ENCODE measurements at places on chromosomes 16 and 17.

DNA sequence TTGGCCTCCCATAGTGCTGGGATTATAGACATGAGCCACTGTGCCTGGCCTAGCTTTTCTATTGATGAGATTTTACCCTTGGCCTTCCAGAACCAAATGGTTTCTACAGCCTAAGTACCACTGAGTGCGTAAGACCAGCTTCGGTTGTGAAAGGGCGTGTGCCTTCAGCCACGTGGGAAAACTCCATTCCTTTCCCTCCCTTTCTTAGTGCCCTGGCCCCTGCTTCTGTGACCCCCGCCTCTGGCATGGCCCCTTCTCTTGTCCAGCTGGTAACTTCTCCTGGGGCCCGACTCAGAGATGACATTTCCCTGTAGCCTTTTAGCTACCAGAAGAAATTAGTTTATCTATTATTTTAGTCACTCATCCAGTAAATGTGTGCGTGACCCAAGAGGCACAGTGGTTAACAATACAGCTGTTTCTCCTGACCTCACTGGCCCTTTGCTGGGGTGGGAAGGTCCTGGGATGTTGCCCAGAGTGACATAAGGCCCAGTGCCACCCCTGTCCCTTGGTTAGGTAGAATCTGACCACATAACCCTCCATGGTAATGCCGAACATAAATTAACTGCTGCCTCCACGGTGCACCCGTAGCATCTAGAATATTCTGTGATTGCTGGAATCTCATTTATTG lies 97.3 kb downstream of the PLCG2 start:
- DNase-seq = no peak

- DNase-seq = no peak
These were observed 70.6 kb upstream of the HS3ST2 start for GRCh38 chr16:22743401-22743800.

- DNase-seq = no peak
These were observed 800.8 kb downstream of the CDH11 start for GRCh38 chr16:64321066-64321465.

GRCh38 chr17:38572669-38573365 lies 32.9 kb downstream of the SRCIN1 start:
- DNase-seq = no peak

GRCh38 chr17:51374209-51374608 lies 113.9 kb downstream of the UTP18 start:
- no peak for DNase-seq

DNA sequence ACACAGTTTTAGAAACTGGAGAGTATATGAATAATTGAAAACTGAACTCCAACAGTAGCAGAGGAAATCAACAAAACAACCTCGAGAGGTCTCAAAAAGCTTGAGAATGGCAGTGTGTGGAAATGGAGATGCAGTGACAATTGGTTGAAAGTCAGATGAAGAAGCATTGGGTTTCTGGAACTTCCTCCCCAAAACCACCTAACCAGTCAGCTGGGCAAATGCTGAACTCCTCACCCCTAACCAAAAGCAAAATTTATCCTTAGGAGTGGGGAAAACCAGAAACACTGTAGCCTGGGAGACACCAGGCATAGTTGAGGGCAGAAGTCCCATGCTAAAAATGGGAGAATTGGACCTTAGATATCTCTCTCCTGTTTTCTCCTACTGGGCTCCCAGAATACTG lies 109.9 kb downstream of the TANC2 start:
- no peak for DNase-seq

- no peak for DNase-seq
These were observed 87.2 kb upstream of the PLEKHM1 start for GRCh38 chr17:45577571-45578279.

GRCh38 chr16:47939680-47940079 lies 216.1 kb downstream of the ABCC12 start:
- DNase-seq = no peak

- DNase-seq = no peak
These were observed 9.2 kb downstream of the SP2 start for GRCh38 chr17:47905221-47905733.

GRCh38 chr16:82011199-82011641 lies at the start of gene SDR42E1:
TSS of gene SDR42E1 (minus strand) at chr16:82011470. CDS start at chr16:82000858, 10,612 bp downstream.
- DNase-seq = peak; percentile 46

GRCh38 chr17:50330151-50330775 lies 15.7 kb upstream of the XYLT2 start:
- DNase-seq = no peak

- no peak for DNase-seq
These were observed 2.5 kb downstream of the TBX21 start for GRCh38 chr17:47735536-47736011.

- no peak for DNase-seq
These were observed 13.8 kb downstream of the NDUFAF8 start for GRCh38 chr17:81252987-81253329.

- no peak for DNase-seq
These were observed 146.1 kb downstream of the IRF8 start for GRCh38 chr16:86044881-86045590.

DNA sequence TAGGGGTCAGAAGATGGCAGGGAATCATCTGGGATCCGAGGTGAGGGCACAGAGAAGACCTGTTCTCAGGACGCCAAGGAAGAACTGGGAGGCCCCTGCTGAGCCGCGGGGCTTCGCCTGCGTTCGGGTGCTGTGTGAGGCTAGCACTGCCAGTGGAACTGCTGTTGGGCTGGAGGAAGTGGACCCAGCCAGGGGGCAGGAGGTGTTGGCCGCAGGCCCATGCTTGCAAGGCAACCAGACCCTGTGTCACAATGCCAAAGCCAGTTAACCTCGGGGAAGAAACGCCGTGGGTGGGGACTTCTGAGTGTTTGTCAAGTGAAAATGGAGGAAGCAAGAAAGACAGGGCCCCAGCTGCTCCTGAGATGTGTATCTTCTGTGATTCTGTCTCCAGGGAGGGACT lies 185.5 kb downstream of the LGALS9B start:
- DNase-seq = no peak

GRCh38 chr16:18836702-18837101 lies 35.4 kb upstream of the ARL6IP1 start:
- no peak for DNase-seq

GRCh38 chr16:87053016-87053982 lies 263.9 kb downstream of the C16orf95 start:
- DNase-seq = no peak

DNA sequence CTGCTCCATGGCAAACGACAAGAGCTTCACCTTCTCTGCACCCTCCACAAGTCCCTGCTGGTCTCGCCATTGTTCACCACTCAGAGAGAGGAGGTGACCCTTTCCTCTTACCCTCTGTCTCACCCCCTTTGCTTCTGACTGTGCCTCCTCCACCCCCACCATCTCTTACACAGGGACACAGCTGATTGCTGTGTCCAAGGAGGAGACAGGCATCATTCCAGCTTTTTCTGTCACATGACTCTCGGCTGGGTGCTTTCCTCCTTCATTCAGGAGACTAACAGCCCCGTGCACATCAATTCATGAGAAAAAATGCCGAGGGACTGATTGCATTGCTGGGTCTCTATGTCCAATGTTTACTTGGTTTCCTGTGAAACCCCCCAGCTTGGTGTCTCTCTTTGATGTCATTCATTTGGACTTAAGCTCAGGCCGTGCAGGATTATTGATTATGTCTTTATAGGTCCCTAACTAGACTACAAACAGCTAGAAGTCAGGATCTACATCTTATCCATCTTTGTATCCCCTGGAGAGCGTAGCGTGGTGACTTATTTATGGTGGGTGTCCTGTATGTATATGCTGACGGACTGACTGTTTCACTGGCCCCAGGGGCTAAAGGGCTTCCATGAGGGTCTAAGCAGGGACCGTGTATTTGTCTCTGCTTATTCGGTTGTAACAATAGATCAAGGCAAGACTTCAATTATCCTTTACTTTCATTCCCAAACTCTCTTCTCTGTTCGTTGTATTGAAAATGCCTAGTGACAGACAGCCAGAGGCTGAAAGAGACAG lies 82.2 kb upstream of the CDH13 start:
- DNase-seq = no peak

DNA sequence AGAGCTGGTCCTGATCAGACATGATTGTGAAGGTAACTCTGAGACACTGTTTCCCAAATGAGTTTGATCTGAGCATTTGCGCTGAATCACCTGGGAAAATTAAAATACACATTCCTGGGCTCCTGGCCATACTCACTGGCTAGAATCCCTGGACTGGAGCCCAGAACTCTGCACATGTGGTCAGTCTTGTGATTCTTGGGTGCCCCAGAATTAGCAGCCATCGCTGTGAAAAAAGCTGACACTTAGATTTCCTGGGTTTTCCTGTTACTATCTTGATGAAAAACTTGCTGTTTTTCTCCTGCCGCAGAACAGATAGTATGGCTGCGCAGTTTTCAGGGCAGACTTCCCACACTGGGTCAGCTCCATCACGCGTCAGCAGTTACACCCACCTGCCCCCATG lies 24.6 kb downstream of the NECAB2 start:
- DNase-seq = no peak

DNA sequence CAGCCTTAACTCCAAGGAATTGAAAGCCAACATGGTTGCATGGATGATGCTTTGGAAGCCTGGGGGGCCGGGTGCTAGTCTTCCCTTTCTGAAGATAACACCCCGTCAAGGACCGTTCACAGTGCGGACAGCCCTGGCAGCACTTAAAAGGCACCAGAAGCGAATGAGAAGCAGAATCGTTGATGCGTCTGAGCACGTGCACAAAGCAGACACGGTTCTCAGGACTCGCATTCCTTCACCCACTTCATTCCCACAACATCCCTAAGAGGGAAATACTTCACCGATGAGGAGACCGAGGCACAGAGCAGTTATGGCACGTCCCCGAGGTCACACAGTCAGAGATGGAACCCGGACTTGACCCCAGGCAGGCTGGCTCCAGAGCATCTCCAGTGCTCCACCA lies 14.2 kb downstream of the TRPV1 start:
- no peak for DNase-seq

DNA sequence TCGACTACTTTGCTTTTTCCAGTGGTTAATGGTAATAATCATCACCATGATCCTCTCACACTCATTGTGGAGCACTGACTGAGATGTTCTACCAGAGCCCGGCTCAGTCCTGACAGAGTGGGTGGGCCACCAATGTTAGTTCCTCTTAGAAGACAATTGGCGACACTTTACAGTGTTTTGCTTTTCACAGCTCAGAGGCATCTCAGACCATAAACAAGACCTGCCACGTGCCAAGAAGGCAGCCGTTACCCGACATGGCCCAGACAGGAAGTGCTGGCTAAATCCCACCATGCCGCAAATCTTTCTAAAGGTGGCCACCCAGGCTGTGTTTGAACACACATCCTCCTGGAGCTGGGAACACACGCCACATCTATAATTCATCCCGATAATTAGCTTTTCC lies 103.7 kb downstream of the XYLT1 start:
- no peak for DNase-seq

DNA sequence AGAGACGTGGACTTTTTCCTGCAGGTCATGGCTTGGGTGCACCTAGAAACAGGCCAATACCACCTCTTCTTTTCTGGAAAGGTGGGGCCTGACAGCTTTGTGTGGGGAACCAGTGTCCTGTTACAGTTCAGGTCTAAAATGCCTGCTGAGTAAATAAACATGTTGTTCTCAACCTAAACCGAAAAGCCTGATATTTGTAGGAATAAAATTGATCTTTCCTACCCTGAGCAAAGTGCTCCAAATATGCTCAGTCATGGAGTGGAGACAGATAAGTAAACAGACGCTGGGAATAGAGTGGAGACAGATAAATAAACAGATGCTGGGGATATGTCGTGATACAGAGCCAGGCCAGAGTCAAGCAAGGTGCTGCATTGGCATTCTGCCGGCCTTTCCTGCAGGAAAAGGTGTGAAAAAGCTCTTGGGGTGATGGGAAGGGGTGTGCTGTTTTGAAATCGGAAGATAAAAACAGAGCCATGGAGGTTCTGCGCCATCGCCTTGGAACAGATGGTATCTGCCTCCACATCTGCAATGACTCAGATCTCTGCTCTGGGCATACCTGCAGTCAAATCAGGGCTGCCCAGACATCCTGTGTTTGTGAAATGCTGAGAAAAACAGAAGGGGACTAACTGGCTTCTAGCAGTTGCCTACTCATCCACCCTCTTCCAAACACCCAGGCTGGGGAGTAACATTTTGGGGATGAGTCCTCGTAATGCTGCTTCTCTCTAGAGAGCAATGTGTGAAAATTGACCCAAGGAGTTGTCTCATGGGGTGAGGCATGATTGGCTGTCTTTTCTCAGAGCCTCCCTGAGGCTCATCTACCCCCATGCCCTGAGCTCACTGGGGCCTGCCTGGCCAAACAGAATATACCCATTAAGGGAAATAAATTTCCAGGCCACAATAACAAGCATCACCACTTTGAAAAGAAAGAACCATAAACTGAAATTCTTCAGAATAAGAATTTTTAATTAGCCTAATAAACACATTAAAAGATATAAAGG lies 16.8 kb upstream of the TRPV2 start:
- no peak for DNase-seq

GRCh38 chr16:73051226-73051625 lies 3.3 kb upstream of the ZFHX3 start:
- no peak for DNase-seq

- DNase-seq = no peak
These were observed 1.7 kb downstream of the VWA3A start for GRCh38 chr16:22093996-22094395.

DNA sequence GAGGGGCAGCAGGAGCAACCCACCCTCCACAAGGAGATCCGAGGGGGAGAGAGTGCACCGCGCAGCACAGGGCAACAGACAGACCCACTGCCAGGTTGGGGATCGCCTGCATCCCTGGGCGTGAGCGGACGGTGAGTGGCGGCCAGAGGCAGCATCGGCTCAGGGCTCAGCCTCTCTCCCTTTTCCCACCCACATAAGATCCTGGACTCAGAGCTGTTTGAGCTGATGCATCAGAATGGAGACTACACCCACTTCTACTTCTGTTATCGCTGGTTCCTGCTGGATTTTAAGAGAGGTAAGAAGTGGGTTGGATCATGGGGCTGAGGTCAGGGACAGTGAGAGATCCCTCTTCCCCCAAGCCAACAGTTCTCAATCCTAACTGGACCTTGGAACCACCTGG lies 23.2 kb downstream of the MNT start:
- DNase-seq = no peak

- DNase-seq = no peak
These were observed 7.7 kb downstream of the CBX4 start for GRCh38 chr17:79831265-79832217.

GRCh38 chr17:69434164-69434579 lies 19.7 kb downstream of the MAP2K6 start:
- DNase-seq = no peak

DNA sequence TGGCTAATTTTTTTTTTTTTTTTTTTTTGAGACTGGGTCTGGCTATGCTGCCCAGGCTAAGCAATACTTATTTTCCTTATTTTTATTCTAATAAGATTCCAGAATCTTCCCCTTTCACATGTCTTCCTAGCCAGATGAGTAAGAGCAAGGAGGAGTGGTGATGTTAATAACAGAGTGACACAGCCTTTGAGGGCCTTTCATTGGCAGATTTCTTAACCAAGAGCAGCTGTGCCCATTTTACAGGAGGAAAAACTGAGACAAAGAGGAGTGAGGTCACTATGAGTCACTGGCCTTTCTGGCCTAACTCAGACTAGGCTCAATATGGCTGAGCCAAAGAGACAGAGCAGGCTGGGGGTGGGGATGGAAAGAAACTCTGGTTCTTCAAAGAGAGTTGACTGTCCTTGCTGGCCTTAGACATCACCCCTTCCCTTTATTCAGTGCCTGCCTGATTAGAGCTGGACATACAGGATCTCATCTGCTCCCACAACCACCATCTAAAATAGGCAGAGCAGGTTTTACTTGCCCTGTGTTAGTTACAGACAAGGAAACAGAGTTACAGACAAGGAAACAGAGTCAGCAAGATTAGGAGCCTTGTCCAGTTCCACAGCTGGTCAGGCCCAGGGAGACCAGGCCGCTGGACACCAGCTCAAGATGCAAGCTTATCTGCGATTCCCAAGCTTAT lies 50.0 kb upstream of the TOB1 start:
- DNase-seq = no peak
